NCI-H1092 (cell line): ENCODE measurements at places on chromosomes 3 and 15.

DNA sequence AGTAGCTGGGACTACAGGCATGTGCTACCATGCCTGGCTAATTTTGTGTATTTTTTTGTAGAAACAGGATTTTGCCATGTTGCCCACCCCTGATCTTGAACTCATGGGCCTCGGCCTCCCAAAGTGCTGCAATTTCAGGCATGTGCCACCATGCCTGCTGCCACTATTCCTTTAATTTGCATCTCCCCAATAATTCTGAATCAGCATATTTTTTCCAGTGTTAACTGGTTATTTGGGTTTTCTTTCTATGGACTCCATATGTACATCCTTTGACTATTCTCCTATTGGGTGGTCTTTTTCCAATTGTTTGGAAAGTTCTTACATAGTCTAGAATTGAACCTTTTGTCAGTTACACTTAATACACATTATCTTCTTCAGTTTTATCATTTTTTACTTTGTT, 28.1 kb downstream of the HLTF start:
- DNase-seq: no peak

- no peak for DNase-seq
Observed at GRCh38 chr3:133941415-133941821, 45.7 kb upstream of the RAB6B start.

GRCh38 chr15:46496491-46497115, 861.8 kb downstream of the SQOR start:
- DNase-seq: no peak

GRCh38 chr3:69819282-69819681, 80.0 kb downstream of the MITF start:
- DNase-seq: no peak

DNA sequence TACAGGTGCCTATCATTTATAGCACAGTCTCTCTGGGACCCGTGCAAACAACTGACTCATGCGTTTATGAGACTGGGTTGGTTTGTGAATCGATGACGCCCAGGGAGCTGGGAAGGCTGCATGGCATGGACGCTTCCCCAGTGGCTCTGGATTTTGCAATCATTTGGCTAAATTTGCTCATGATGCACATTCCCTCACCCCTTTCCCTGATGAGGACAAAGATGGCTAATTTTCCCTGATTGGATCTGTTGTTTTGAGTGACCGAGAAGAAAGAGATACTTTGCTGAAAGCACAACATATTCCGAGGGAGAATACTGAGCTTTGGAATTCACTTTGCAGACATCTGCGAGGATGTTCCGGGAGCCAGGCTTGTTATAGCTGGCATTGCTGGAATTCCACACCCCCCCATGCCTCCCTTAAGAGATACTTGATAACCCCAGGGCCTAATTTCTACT, 51.1 kb downstream of the CGNL1 start:
- DNase-seq: no peak

DNA sequence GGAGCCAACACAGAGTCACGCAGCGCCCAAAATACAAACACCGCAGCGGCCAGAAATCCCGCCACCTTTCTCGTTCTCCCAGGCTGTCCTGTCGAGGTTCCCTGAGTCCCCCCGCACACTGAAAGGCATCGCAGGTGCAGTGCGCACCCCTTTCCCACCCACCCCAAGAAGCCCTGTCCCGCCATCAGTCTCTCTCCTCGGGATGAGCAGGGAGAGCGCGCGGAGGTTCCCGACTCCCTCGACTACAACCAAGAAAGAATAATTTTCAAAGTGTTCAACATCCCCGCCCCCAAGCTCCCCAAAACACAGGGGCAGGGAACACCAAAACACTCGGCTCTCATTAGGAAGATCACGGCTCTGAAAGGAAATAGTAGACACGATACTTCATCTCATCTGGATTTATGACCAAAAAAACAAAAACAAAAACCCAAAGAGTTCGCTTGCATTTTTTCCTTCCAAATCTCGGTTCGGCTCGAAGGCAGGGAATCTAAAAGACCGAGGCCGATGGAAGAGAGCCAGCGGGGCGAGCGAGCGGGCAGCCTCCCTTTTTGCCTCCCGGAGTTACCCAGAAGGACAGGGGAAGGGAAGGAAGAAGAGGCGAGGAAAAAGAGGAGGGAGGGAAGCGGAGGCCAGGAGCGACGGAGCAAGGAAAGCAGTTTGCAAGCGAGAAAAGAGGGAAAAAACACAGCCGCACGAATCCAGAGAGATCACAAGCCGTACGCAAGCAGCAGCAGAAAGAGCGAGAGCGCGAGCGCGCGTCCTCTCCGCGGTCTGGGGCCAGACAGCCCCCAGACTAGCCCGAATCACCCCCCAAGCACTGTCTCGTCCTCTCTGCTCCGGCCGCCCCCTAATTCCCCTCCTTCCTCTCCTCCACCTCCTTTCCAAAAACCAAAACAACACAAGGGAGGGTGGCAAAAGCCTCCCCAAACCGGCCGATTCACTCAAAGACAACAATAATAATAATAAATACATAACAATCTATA, 808 bp downstream of the BCL6 start:
- DNase-seq: no peak

DNA sequence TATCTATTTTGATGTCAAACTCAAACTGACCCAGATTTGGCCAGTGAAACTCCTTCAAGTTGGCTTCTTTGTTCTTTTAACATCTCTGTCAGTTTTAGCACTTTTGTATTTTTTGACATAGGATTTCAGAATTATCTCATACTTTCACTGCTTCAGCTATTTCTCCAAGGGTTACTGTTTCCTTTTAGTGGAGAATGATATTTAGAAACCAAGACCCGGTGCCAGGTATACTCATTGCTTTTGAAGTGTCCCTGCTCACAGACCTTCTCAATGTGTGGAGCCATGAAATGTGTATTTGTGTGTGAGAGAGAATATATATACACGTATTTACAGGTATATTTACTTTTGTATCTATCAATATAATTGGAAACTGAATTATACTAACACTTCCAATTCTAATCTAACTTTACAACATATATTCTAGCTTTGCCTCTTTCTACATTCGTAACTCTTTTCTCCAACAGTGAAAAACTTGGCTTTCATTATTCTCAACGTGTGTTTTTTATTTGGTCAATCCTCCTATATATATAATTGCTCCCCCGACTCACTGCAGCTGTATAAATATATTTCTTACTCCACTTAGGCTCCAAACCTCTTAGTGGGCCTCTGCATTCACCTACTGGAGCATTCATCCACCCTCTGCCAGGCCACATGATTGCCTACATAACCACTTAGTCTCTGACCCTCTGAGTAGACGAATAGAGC, 54.0 kb downstream of the OTOL1 start:
- peak; percentile 74 for DNase-seq

DNA sequence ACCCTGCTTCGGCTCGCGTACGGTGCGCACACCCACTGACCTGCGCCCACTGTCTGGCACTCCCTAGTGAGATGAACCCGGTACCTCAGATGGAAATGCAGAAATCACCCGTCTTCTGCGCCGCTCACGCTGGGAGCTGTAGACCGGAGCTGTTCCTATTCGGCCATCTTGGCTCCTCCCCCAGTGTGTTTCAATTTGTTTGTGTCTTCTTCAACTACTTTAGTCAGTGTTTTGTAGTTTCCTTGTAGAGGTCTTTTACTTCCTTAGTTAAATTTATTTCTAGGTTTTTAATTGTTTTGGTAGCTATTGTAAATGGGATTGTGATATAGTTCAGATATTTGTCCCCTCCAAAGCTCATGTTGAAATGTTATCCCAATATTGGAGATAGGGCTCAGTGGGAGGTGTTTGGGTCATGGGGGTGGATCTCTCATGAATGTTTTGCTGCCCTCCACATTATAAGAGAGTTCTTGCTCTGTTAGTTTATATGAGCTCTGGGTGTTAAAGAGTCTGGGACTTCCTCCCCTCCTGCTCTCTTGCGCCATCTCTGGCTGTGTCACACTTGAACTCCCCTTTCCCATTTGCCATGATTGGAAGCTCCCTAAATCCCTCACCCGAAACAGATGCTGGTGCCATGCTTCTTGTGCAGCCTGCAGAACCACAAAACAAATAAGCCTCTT, 304.4 kb downstream of the DOCK3 start:
- DNase-seq: no peak

GRCh38 chr15:68341760-68342725, 64.5 kb downstream of the FEM1B start:
- DNase-seq: no peak

DNA sequence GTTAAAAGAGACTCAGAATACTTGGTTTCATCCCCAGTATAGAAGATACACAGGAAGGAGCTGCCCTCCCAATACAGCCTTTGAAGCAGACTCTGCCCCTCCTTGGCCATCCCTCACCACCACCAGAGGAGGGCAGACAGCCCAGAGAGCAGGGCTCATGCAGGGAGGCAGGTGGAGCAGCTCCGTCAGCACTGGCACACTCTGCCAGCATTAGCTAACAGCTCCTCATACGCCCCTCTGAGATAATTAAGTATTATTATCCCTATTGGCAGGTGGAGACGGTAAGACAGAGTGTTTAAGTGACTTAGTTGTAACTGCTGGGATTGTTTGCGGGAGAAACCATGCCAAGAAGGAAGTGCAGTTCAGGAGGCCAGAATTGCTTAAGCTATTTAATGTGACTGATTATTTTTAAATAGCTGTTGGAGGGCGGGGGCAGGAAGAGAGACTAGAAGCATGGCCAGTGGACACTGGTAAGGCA, 434.0 kb downstream of the EPHB1 start:
- peak; percentile 90 for DNase-seq

DNA sequence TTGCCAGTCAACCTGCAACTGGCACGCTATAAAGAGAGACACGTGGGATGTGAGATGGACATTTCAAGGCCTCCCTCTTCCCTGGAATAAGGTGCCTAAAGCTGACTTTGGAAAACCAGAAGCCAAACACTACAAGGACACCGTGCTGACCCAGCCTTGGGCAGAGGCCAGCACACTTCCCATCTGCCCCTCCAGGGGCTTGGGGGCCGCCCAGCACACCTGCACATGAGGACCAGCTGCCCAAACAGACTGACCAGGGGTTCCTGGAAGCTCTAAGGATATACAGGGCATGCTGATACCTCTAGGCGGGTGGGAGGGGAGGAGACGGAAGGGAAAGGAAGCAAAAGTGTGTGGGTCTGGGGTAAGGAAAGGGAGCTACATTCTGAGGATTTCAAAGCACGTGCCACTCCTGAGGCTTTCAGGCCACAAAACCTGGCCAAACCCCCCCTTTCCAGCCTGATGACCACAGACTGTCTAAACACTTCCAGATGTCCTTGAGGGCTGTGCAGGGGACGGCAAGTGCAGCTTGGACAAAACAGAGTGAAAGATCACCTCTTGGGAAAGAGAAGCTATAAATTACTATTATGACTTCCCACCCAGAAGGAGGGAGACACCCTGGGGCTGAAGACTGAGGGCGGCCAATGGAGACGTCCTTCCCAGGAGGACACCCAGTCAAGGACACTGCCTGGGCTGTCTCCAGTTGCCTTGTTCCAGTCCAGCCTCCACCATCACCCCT, 57.9 kb downstream of the ADCY5 start:
- DNase-seq: peak; percentile 49

- no peak for DNase-seq
Observed at GRCh38 chr3:188706599-188706998, 465.2 kb upstream of the TPRG1 start.

GRCh38 chr3:156964577-156964976, 138.4 kb downstream of the LEKR1 start:
- no peak for DNase-seq

- DNase-seq: peak; percentile 24
Observed at GRCh38 chr3:174859756-174860155, 622 bp downstream of the NAALADL2 start.

GRCh38 chr3:135757421-135757820, 208.1 kb upstream of the PPP2R3A start:
- no peak for DNase-seq

- DNase-seq: no peak
Observed at GRCh38 chr3:184725176-184725719, 13.4 kb upstream of the MAGEF1 start.
